ENCODE measurements at places on chromosomes 1 and 21.

- no peak for DNase-seq
Measured at GRCh38 chr1:58524353-58524945, 22.1 kb downstream of the OMA1 start.

GRCh38 chr1:168834225-168834872 lies 105.3 kb upstream of the DPT start:
- no peak for DNase-seq

GRCh38 chr21:42112857-42113256 lies 41.7 kb downstream of the UMODL1 start:
- DNase-seq, result no peak

DNA sequence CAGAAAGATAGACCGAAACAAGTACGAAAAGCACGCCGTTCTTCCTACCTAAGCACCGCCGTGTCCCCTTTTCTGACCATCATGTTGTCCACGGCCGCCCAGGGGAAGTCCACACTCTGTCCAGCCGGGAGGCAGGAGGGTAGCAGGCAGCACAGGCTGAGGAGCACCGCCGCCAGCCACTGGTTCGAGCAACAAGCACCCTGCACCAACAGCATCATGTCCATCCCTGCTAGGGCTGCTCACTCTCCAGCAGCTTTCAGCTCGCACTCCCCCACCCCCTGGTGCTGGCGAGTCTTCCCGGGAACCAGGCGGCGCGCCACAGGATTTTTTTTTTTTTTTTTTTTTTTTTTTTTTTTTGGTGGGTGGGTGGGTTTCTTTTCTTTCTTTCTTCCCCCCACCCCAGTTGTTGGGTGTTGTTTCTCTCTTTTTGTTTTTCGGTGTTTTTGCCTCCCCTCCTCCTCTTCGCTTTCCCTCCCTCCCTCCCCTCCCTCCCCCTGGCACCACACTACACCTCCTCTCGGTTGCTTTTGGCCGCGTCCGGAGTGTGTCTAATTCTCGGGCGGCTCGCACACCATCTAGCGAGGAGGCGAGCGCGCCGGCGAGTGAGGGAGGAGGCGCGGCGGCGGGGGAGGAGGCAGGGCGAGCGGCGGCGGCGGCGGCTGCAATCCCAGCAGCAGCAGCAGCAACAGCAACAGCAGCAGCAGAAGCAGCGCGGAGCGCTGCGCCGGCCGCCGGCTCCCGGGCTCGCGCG lies at the start of gene NEGR1:
NEGR1 (minus strand) TSS at position 269 of the 751 bp plus-strand sequence.
- DNase-seq, result peak; percentile 60

- no peak for DNase-seq
Measured at GRCh38 chr1:157313240-157313807, 175.1 kb upstream of the ETV3 start.

DNA sequence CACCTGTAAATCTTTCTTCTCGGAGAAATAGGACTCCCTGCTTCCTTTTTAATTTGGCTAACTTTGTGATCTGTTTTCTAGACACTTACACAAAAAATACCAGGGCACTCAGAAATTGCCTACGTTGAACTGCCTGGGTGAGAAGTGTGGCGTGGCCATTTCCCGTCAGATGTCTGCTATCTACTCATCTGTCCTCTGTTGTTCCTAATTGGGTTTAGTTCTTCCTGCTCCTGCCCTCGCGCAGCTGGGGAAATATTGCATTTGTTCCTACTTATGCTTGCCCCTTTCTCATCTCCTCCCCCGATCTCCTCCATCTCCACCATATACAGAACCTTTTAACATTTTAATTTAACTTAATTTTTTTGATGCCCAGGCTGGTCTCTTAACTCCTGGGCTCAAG lies 55.1 kb downstream of the CD58 start:
- DNase-seq, result no peak

- DNase-seq, result peak; percentile 81
Measured at GRCh38 chr1:181166377-181167196, 78.1 kb downstream of the IER5 start.
